ENCODE measurements at places on chromosomes 2 and 18.

GRCh38 chr2:10014418-10015190 is 28.7 kb upstream of the KLF11 start:
- DNase-seq = no peak

DNA sequence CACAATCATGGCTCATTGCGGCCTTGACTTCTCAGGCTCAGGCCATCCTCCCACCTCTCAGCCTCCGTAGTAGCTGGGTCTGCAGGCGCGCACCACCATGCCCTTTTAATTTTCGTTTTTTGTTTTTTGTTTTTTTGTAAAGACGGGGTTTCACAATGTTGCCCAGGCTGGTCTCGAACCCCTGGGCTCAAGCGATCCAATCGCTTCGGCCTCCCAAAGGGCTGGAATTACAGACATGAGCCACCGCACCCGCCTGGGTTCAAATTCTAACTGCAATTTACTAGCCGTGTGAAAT is 12.3 kb upstream of the DCTN1 start:
- no peak for DNase-seq

DNA sequence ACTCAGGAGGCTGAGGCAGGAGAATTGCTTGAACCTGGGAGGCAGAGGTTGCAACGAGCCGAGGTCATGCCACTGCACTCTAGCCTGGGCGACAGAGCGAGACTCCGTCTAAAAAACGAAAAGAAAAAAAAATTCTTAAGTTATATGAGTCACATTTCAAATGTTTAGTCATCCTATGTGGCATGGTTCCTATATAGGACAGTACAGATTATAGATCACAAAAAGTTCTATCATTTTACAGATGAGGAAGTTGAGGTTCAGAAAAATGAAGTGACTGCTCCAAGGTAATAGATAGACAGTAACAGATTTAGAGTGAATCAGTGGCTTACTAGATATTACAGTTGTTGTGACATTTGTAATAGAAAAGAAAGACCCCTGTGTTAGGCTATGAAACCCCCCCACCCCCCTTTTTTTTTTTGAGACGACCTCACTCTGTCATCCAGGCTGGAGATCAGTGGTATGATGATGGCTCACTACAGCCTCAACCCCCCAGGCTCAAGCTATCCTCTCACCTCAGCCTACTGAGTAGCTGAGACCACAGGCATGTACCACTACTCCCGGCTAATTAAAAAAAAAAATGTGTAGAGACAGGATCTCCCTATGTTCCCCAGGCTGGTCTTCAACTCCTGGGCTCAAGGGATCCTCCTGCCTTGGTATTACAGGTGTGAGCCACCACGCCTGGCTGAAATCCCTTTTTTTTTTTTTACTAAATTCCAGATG is 22.7 kb downstream of the PTPN4 start:
- DNase-seq = no peak

- no peak for DNase-seq
Measured at GRCh38 chr2:241797441-241798080, 11.4 kb upstream of the NEU4 start.

GRCh38 chr2:188693111-188693510 is 281.1 kb upstream of the COL3A1 start:
- DNase-seq = no peak

DNA sequence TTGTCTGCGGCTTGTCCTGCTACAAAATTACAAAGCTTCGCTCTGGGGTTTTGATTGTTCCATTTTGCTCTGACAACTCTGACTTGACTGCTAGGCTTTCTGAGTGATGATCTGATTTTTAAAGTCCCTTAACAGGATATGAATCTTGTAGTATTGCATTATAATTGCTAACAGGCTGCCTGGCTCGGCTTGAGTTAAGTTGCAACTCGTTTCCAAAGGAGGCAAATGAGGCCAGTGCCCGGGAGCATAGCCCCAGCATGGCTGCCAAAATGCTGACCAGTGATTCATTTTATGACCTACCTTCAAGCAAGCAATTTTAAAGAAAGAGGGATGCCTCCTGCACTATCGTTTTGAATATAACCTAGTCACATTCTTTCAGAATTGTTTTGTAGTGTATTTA is 135.4 kb downstream of the COL6A3 start:
- no peak for DNase-seq

- no peak for DNase-seq
Measured at GRCh38 chr2:86253424-86253823, 54.2 kb downstream of the MRPL35 start.

GRCh38 chr2:192060161-192060560 is 134.6 kb downstream of the TMEFF2 start:
- no peak for DNase-seq
